Cortex of kidney (tissue), 1 donor: ENCODE measurements at places on chromosomes 2 and 18.

DNA sequence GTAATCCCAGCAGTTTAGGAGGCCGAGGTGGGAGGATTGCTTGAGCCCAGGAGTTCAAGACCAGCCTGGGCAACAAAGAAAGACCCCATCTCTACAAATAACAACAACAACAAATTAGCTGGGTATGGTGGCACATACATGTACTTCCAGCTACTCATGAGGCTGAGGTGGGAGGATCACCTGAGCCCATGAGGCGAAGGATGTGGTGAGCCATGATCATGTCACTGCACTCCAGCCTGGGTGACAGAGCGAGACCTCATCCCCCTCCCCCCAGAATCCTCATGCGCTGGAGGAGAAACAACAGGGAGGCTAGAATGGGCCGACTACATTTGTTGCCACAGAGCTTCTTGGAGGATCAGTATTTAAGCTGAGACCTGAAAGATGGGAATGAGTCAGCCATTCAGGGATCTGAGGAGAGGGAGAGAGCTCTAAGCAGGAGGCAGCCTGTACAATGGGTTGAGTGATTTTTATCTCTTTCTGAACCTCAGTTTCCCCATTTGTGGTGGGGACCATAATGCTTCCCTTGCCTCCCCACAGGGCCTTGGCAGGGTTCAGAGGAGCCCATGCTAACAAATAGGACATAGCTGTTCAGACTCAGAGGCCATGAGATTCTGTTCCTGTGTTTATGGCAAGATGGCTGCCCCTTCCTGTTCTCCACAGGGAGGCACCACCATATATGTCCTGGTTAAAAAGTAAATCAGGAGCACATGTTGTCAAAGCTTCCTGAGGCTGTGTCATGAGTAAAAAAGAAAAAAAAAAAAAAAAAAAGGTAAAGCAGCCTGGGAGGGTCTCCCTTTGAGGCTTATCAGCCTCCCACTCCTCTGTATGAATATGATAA, 131.4 kb upstream of the HAAO start:
- no peak for DNase-seq

DNA sequence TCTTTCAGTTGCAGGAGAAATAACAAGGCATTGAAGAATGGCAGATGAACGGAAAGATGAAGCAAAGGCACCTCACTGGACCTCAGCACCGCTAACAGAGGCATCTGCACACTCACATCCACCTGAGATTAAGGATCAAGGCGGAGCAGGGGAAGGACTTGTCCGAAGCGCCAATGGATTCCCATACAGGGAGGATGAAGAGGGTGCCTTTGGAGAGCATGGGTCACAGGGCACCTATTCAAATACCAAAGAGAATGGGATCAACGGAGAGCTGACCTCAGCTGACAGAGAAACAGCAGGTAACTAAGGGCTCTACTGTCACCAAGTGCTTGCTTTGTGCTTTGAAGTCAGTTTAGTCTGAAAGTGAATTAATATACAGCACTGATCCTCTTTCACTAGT, 118.5 kb upstream of the UNC80 start:
- no peak for DNase-seq

DNA sequence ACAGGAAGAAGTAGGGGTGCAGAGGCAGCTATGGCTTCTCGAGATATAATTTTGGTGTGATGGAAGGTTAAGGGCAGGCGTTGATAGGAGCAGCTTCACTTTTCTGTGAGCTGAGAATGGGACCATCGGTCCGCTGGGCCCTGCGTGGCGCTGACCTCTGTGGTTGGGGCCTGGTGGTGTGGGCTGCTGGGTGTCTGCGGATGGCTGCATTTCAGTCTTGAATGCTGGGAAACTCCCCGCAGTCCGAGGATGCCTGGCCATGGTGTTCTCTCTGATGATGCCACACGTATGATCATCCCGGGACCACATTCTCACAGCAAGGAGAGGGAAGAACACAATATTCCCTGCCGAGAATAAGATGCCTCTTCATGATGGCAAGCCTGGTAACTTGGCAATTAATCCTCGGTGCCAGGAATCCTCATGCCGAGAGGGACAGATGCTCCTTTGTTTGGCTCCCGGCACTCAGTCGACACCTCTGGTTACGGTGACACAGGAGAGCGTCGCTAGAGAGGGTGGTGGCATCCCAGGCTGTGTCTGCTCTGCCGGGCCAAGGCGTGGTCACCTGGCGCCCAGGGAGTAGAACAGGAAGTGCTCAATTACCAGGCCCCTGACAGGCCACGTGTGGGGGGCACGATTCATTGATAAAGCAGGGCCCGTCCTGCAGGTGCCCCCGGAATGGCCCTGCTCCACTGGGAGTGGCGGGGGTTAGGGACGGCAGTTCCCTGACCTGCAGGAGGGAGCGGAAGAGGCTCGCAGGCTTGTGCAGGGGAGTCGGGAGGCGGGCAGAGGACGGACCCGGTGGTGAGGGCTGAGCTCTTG, 119.4 kb upstream of the CTDP1 start:
- DNase-seq, result no peak

DNA sequence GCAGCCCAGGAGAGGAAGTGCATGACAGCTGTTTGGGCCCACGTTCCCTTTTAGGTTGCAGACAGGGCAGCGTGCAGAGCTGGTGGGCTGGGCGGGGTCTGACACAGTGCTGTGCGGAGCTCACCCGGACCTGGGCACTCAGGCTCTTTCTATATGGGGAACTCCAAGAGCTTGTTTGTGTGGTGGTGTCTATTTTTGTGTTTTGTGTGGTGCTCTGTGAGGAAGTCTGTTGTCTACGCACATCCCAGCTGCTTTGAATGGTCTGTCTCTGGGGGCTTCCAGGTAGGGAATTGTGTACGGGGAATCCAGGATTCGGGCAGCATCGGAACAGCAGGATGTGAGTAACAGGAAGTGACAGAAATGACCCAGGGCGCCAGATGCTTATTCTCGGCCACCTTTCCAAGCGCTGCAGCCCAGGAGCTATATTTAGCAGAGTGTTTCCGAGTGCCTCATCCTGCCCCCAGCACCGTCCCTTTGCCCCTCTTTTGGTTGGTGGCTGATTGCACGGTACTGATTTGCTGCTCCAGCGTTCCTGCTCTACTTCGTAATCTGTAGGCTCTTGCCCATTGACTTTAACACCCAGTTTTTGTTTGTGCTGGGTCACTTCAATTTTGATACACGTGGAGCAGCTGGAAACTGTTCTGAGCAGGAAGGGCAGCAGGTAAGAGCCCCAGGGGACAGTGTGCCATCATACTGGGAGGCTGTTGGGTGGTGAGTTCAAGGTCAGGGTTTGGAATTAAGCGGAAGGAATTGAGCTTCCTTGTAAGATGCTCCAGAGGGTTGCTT, 64.7 kb downstream of the DGKD start:
- no peak for DNase-seq

DNA sequence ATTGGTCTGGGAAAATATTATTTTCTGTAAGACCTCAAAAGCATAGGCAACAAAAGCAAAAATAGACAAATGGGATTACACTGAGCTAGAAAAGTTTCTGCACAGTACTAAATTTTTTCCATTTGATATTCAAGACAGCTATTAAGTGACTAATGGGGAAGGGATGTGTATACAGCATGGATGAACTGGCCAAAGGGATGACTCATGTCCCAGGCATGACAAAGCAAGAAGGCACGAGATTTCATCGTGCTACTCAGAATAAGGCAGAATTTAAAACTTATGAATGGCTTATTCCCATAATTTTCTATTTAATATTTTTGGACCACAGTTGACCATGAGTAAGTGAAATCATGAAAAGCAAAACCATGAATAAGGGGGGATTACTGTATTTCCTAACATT, 1250.1 kb upstream of the GYPC start:
- DNase-seq, result no peak

GRCh38 chr2:197416268-197416667, 18.6 kb downstream of the SF3B1 start:
- no peak for DNase-seq

GRCh38 chr2:209640358-209640757, 131.3 kb upstream of the UNC80 start:
- no peak for DNase-seq

- no peak for DNase-seq
Observed at GRCh38 chr2:120443946-120444345, 98.0 kb downstream of the INHBB start.

DNA sequence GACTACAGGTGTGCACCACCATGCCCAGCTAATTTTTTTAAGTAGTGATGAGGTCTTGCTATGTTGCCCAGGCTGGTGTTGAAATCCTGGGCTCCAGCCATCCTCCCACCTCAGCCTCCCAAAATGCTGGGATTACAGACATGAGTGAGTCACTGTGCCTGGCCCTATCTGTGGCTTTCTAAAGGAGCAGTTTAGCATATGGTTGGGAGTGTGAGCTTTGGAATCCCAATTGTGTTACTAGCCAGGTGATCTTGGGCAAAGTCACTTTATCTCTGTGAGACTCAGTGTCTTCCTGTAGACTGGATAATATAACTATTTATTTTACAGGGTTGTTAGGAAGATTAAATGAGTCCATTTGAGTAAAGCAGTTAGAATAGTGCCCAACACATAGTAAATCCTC, 19.8 kb upstream of the SMAD4 start:
- no peak for DNase-seq

DNA sequence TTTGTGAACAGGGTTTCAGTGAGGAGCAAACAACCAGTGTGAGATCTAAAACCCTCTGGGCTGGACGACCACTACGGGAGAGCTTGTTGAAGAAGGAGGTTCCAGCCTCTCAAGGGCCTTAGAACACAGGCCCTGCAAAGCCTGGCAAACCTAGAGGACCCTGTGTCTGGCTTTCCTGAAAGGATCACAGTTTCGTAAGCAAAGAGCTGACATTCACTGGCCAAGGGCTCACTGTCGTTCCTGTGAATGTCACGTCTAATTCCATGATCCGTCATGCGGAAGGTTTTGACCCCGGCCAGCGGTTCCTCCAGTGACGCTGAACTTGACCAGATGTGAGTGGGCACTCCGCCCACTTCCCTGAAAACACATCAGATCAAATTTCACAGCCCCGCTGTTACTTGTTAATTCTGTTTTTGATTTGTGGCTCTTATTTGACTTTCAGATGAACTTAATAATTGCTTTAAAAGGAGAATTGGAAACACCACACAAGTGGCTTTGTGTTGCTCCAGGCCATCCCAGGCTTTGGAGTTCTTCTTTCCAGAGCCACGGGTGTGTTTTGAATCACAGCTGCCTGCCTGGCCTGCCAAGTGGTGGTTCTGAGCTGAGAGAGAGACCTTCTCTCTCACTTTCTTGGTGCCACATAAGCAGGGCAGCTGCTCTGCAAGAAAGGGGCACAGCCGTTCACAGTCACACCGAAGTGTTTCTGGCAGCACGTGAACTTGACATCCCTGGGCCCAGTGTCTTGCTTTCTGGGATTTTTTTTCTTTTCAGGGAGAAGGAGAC, 308.4 kb downstream of the NDUFA10 start:
- no peak for DNase-seq

GRCh38 chr2:238161291-238162051, 2.7 kb downstream of the ERFE start:
- no peak for DNase-seq

DNA sequence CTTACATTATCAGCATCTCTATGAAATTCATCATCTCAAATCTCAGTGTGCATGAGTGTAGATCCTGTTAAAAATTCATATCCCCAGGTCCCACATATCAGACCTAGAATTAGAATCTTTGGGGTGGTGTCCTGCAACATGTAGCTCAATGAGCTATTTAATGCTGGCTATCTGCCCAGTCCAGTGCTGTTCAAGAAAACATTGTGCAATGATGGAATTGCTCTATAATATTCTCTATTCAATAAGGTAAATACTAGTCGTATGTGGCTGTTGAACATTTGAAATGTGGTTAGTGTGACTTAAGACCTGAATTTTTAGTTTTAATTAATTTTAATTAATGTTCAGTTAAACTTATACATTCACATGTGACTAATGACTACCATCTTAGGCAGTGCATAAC, 127.4 kb downstream of the NOL4 start:
- no peak for DNase-seq

GRCh38 chr2:1860931-1861330, 116.6 kb upstream of the PXDN start:
- no peak for DNase-seq

DNA sequence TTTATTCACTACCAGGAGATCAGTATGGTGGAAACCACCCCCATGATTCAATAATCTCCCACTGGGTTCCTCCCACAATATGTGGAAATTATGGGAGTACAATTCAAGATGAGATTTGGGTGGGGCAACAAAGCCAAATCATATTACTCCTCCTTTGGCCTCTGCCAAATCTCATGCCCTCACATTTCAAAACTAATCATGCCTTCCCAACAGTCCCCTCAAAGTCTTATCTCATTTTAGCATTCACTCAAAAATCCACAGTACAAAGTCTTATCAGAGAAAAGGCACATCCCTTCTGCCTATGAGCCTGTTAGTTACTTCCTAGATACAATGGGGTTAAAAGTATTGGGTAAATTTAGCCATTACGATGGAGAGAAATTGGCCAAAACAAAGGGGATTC, 989.5 kb upstream of the CNTNAP5 start:
- DNase-seq, result no peak

DNA sequence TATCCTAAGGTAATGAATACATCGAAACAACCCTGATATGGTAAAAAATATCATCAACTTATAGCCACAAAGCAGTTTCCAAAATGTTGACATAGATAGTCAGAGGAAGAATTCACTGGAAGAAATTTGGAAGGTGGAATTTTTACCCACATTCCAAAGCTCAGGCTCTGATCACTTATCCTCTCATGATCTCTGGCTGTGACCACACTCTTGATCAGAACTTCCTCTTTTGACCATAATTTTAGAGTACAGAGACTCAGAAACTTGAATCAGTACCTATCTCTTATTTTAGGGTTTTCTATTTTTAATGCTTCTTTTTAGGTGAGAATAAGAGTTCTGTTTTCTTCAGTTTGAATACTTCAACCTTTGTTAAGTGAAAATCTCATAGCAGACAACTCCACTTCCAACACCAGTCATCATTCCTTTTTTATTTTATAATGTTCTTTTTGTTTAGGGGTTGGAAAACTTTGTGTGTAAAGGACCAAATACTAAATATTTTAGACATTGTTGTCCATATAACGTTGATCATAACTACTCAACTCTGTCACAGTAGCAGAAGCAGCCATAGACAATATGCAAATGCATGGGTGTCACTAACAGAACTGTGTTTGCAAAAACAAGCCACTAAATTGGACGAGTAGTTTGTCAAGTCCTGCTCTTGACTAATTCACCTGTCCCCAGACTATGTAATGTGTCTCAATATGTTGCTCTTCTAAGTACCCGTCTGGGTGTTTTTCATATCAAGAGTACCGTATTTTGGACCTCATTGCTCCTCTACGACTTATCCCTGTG, 891.6 kb upstream of the CRIM1 start:
- no peak for DNase-seq

DNA sequence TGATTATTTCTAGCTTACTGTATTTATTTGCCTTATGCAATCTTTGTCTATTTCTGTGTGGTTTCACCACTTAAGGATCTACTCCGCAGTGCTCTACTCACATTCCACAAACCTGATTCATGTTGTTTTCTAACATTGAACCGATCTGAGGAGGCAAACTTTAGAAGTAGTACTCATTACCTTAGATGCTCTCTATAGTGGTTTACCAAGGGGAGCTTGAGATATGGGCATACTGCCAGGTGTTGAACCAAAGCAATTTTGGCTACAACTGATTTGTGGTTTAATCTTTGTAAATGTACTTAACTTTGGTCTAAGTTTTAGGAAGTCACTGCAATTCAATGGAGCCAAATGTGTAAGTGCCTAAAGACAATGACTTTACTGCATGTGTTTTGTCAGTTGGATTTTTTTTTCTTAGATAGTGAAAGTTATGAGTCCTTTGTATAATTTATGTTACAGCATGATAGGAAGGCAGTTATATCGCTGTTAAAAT, 50.1 kb downstream of the MAP2 start:
- DNase-seq, result no peak
